ENCODE measurements at places on chromosomes 4 and X.

DNA sequence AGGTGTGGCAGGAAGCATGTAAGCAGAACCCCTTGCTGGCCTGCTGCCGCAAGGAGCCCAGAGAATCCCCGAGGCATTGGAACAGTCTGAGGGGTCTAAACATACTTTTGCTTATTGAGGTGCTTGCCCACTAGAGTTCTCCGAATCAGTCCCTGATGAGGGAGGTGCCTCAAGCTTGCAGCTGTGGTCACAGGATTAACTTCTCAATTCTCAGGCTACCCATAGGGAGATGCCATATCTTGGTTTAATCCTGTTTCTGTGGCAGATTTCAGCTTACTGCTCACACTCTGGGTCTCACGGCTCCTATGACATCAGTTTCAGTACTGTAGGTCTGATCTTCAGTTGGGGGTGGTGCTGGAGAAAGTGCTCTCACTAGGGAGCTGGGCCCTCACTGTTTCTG lies 39.9 kb downstream of the CCNG2 start:
- no peak for DNase-seq

DNA sequence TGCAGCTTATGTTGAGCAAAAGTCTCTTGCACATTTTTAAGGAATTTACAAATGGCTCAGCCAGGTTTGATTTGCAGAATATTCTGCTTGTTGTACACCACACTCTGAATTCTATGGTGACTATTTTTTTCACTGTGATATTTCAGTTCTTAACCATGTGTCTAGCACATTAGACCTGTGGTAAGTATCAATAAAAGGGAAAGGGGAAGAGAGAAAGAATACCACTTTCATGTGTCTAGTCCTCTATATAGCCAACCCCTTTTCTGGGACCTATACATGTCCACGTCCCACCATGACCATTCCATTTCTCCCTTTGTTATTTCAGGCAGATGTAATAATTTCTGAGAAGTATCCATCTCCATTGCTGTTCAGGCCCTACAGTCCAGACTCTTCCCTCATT lies 121.3 kb upstream of the PNPLA4 start:
- DNase-seq, result no peak

GRCh38 chrX:118660085-118660484 lies 67.3 kb upstream of the IL13RA1 start:
- no peak for DNase-seq

GRCh38 chr4:140556372-140557085 lies 12.2 kb downstream of the UCP1 start:
- no peak for DNase-seq

- DNase-seq, result no peak
Observed at GRCh38 chr4:69875576-69875975, 15.6 kb upstream of the SULT1E1 start.

- no peak for DNase-seq
Observed at GRCh38 chr4:1446502-1447386, 40.5 kb upstream of the NKX1-1 start.

DNA sequence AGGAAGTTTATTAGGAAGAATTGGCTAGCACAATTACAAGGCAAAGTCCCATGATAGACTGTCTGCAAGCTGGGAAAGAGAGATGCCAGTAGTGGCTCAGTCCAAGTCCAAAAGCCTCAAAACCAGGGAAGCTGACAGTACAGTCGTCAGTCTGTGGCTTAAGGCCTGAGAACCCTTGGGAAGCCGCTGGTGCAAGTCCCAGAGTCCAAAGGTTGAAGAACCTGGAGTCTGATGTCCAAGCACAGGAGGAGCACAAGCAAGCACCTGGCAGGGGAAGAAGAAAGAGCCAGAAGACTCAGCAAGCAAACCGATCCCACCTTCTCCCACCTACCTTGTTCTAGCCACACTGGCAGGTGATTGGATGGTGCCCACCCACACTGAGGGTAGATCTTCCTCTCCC lies 51.3 kb upstream of the TMEM150C start:
- DNase-seq, result no peak

DNA sequence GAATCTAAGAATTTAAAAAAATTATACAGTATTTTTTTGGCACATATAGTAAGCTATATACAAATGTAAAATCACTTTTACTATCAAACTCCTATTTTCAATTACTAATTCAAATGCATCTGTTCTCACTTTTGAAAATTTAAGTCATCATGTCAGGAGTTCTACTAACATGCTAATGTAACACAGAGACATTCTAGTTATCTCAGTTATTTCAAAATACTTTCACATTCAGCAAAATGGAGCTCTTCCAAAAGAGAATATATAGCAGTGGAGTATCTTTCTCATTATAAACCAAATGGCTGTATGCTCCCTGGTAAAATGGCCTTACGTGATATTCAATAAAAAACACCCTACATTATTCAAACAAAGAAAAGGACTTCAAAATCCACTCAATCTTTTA lies 42.3 kb downstream of the RFC1 start:
- no peak for DNase-seq

- DNase-seq, result no peak
Observed at GRCh38 chr4:183783991-183784553, 121.0 kb upstream of the STOX2 start.

- no peak for DNase-seq
Observed at GRCh38 chrX:12403474-12404082, 265.3 kb downstream of the FRMPD4 start.

GRCh38 chrX:11893933-11894710 lies 136.1 kb downstream of the MSL3 start:
- no peak for DNase-seq

DNA sequence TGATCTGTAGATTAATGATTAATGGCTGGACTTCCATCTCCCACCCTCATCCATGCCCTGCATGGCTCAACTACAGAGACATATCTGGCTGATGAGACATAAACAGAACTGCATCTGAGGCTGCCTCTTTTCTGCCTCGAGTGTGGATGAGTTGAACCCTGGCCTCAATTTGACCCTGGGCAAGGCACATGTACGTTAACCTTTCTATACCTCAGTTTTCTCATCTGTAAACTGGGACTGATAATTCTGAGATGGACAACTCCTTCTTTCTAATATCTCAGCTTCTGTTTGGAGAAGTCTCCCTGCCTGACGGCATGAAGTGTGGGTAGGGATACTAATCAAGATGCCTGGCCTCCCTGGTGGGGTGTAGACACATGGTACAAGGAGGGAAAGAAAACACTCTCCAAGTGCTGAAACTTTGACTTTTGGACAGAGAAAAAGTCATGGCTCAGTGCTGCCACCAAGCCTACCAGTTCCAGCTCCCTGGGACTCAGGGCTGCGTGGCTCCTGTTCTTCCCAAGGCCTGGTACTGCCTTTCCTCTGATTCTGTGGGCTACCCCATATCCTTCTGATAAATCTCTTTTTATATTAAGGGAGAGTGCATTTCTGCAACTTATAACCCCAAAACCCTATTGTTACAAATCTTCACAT lies 64.4 kb downstream of the HAUS3 start:
- no peak for DNase-seq

DNA sequence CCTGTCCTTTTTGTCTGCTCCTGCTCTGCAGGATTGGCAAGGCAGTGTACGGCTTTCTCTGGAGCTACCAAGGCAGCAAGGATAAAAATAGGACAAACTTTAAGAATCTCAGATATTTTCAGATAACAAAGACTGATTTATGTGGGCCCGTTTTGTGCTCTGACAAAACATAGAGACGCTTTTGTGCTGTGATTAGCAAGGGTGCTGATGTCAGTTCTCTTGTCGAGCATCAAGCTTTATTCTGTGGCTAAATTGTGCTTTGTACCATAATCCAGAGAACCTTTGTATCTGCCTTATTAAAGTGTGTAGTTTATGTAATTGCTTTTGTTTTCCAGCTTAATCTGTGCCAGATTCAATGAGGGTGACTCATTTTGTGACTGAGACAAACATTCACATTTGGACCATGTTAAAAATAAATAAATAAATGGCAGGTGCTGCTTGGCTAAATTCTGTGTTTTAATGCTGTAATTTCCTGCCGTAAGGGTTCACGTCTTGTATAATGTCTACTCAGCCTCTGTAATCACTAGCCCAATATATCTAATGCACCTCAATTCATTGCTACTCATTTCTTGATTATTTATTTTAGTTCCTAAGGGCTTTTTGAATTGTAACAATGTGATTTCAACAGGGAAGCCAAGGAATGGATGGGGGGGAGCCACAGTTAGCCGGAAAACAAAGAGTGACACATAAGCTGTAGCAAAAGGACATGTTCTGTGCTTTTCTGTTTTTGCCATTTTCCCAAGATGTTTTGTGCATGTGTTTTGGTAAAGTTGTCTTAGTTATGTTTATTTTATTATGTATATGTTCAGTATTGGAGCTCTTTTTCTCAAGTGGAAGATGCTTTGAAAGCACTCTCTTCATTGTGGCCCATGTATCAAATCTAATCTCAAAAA lies 75.1 kb downstream of the GAB1 start:
- peak; percentile 27 for DNase-seq

DNA sequence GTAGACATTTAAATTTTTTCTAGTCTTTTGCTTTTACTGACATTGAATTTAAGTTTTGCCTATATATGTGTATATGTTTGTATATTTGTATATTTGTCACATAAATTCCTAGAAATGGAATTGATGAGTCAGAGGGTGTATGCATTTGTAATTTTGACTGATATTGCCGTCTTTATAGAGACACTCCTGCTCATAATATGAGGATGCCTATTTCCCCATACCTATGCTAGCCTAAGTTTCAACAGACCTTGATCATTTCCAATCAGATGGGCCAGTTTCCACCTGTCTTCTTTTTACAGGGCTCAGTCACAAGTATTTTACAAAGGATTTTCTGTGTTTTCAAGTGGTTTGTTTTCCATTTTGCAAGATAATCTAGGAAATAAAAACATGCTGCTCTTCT lies 10.8 kb downstream of the PDLIM5 start:
- no peak for DNase-seq

GRCh38 chrX:131821945-131822622 lies 201.0 kb upstream of the STK26 start:
- no peak for DNase-seq

GRCh38 chr4:189177130-189177529 lies 763.5 kb upstream of the FRG1 start:
- no peak for DNase-seq

GRCh38 chr4:42654631-42655268 lies 2.2 kb downstream of the ATP8A1 start:
- DNase-seq, result no peak

DNA sequence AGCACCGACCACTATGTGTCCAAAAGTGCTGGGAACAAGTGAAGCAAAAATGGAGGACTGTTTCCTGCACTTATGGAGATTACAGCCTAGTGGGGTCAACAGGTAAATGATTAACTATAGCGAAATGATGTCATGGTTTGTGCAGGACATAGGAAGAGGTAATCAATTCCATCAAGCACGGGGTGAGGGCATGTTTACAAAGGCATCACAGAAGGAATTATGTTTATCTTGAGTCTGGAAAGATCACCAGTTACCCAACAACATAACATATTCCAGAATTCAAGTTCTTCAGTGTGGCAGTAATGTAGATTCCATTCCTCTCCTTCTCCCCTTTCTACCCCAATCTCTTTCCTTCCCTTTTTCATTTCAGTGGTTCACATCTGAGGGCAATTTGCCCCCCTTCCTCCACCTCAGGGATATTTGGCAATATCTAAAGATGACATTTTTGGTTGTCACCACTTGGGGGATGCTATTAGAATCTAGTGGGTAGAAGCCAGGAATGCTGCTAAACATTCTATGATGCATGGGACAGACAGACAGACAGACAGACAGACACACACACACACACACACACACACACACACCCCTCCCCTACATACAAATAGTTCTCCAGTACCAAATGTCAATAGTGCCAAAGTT lies 24.1 kb downstream of the FAM47E start:
- no peak for DNase-seq

DNA sequence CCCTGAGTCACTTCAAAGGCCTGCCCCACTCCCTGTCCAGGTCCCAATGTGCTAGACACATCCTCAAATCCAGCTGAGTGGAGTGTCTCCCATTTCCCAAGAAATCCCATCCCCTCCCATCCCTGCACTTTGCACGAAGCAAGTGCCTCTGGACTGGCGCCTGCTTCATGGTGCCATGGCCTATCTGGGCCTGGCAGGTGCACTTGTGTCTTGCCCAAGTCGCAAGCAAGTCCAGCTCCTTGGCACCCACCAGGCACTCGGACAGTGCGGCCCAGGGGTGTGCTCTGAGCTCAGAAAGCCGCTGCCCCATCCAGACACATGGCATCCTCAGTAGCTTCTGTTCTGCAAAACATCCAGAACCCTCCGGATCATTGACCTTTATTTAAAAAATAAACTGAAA lies 97.4 kb downstream of the DCTD start:
- DNase-seq, result no peak

Measured in anterior cingulate cortex (tissue), 58 donors.